ENCODE measurements at places on chromosomes 1 and 21. TPM values are rescaled to one million over a fixed set of nuclear protein-coding genes. Genes with fewer than 3 reads are reported as not detected.

DNA sequence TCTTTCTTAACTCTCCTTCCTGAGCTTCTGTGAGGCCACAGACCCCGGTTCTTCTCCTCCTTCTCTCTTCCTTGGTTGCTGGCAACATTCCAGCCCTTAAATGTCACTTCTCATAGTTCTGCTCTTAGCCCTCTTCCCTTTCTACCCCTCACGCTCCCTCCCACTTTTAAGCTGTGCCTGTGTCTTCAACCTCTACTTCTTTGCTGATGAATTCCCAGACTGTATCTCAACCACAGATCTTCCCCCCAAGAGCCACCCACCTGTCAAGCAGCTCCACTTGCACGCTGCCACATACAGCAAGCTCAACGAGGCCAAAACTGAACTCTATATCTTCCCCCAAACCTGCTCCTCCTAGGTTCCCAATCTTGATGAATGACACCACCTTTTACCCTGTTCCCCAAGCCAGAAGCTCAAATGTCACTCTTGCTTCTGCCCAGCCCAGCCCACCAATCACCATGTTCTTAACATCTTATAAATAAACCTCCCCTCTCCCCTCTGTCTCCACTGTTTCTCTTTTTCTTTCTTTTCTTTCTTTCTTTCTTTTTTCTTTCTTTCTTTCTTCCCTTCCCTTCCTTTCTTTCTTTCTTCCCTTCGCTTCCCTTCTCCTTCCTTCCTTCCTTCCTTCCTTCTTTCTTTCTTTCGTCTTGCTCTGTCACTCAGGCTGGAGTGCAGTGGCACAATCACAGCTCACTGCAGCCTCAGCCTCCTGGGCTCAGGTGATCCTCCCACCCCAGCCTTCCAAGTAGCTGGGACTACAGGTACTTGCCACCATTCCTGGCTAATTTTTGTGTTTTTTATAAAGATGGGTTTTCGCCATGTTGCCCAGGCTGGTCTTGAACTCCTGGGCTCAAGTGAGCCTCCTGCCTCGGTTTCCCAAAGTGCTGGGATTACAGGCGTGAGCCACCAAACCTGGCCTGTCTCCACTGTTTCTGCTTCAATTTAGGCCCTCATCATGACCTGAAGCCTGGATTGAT is 19.8 kb upstream of the PTP4A2 start:
- no peak for DNase-seq

DNA sequence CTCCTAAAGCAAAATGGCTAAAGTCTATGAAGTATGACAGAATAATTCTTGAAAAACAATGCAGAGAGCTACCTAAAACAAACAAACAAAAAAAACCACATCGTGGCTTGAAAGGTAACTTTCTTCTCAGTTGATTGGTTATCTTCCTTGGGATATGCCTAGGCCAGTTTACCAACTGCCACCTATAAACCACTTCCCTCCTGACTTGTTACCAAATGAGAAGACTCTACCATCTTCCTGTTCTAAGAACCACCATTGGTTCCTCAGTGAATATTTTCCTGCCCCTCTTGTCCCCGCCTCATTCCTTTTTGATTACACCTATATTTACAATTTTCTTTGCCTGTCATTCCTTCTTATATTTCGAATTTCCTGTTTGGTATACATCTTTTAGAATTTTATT is 336.6 kb downstream of the SIPA1L2 start:
- DNase-seq: no peak

GRCh38 chr1:115363171-115363570 is 25.1 kb upstream of the NGF start:
- DNase-seq: no peak

DNA sequence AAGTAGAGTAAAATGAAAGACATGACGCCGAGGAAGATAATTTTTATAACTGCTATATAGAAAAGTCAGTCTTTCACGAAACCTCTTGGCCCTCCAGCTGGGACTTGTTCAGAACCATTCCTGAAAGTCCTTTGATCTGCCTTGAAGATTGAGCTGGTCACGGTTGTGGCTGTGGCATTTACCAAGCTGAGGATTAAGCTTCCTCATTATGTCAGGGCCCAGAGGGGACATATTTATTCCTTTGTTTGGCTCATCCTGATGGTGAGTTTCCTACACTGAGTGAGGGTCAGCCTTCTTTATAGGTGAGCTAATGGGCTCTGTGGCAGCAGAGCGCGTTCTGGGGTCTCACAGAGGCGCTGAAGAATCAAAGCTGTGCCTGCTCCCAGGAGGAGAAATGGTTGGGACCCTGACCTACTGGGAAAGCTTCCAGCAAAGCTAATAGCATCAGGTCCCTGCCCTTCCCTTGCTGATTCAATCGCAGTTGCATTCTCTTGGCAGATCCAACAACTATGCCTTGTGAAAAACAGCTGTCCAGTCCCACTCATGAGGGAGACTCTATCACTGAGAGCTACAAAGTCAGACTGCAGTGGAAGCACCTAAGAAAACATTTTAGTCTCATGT is 43.2 kb upstream of the PBX1 start:
- no peak for DNase-seq

CELSR2 gene
- 1.4 TPM for total RNA-seq

NASP gene
- 100 TPM for total RNA-seq

DNA sequence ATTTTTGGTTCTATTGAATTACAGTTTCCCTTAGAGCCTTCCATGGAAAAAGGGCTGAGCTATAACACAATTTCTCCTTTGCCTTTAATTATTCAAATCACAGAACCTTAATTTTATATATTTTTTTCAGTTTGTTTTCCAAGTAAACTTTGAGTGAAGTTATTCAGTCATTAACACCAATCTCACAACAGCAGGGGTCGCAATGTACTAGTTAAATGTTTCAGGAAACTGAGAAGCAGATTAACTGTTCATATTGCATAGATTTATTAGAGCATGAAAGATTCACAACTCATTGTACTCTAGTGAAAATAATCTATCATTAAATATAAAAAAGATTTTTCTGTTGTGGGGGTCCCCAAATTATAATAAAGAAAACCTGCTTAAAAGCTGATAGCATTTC is 64.1 kb downstream of the KIFAP3 start:
- DNase-seq: peak; percentile 80

DNA sequence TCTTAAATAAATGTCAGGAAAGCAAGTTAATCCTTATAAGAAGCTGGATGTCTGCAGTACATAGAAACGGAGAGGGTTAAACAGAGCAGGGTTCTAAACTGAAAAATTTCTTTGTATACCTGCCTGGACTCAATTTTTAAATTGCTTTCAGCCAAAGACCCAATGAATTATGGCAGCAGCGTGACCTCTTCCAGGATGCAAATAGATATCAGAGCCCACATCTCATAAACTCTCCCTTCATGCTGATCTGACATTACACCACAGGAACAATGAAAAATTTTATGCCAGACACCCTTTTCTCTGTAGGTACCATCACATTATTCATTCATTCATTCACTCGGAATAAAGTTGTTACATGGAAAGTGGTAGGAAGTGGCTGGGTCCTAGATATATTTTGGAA is 236.4 kb downstream of the NUF2 start:
- no peak for DNase-seq

GRCh38 chr1:6125366-6125765 is 54.8 kb downstream of the CHD5 start:
- no peak for DNase-seq

GRCh38 chr1:100036718-100037655 is 67.2 kb downstream of the SLC35A3 start:
- peak; percentile 61 for DNase-seq

GRCh38 chr1:89465201-89465600 is 59.4 kb upstream of the LRRC8B start:
- no peak for DNase-seq

DNA sequence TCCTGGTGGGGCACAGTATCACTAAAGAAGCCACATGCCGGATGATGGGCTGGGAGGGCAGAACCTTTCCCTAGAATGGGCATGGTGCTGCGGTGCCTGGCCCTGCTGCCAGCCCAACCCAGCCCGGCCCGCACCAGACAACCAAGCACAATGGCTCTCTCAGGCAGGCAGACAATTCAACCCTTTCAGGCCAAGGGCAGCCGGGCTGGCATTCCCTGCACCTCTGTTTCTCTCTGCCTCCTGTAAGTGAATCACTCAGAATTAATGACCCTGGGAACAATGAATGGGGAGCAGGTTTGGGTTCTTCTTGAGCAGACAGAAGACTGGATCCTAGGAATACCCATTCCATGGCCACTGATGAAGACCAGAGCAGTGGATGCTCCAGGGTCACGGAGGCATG is 41.0 kb upstream of the IFFO2 start:
- DNase-seq: no peak

GRCh38 chr1:8989821-8990220 is 36.4 kb downstream of the SLC2A7 start:
- DNase-seq: no peak

GRCh38 chr1:5833911-5834310 is 158.3 kb downstream of the NPHP4 start:
- no peak for DNase-seq

RGS8 gene
- total RNA-seq: not detected

- no peak for DNase-seq
These were observed 12.4 kb downstream of the TNFRSF8 start for GRCh38 chr1:12075195-12076114.

- DNase-seq: no peak
These were observed 137.3 kb upstream of the SPAG17 start for GRCh38 chr1:118322331-118322730.

NRIP1 gene
- 18.6 TPM for total RNA-seq

DNA sequence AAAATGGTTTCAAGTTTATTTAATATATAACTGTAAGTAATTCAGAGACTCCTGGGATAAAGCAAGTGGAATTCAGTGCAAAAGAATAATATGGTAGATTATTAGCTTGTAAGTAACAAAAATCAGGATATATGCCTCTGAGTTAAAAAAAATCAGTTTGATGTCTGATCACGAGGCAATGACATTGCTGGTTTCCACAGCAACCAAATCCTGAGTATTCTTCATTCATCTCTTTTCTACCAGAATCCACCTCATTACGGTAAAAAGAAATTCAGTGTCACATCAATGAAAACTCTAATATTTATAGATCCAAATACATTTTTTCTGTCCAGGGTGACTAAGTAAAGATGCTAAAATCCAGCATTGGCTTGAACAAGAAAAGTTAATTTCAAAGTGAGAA is 642.3 kb upstream of the TMPRSS15 start:
- DNase-seq: no peak

- no peak for DNase-seq
These were observed 3.1 kb upstream of the ADARB1 start for GRCh38 chr21:45071078-45071873.

All from HT-29 (cell line).